MCF 10A (cell line): ENCODE measurements at places on chromosomes 5 and 9.

DNA sequence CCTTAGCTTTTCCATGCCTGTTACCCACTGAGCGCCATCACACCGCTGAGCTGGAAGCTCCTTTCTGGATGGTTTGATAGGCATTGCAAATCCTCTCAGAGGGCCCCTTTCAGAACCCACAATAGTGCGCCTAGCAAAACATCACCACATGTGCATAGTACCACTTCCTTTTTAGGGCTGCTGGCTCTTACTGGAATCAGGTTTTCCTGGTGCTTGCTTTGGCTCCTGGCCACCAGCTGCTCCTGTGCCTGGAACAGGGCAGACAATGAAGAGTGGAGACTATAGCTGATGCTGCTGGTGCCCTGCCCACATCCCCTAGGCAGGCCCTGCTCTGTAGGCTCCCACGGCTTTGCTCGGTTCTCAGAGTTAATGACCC, 163.6 kb upstream of the SEMA6A start:
- no peak for DNase-seq

- peak; percentile 33 for DNase-seq
These were observed 1.4 kb downstream of the CDC37L1 start for GRCh38 chr9:4680750-4681149.

DNA sequence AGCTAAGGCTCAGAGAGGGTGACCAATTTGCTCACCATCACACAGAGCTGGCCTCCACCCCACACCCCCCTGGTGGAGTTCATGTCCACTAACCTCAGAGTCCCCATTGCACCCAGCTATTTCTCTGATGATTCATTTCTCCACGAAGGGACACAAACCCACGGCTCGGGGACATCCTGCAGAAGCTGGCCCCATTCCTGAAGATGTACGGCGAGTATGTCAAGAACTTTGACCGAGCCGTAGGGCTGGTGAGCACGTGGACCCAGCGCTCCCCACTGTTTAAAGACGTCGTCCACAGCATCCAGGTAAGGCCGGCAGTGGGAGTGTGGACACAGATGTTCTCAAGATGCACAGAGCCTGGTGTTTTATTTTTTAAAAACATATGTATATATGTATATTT, 52.6 kb upstream of the SUSD3 start:
- no peak for DNase-seq

GRCh38 chr9:121937240-121937639, 155.9 kb downstream of the TTLL11 start:
- no peak for DNase-seq

GRCh38 chr9:128113526-128114325, 13.8 kb downstream of the PTGES2 start:
- DNase-seq, result no peak
